Esophagus squamous epithelium (tissue), 5 donors: ENCODE measurements at places on chromosomes 4 and X. TPM values are rescaled to one million over a fixed set of nuclear protein-coding genes. Genes with fewer than 3 reads are reported as not detected.

GRCh38 chrX:119698845-119699244, 5.9 kb upstream of the SEPTIN6 start:
- DNase-seq: no peak

- no peak for DNase-seq
Measured at GRCh38 chr4:148643851-148644250, 201.6 kb upstream of the NR3C2 start.

DNA sequence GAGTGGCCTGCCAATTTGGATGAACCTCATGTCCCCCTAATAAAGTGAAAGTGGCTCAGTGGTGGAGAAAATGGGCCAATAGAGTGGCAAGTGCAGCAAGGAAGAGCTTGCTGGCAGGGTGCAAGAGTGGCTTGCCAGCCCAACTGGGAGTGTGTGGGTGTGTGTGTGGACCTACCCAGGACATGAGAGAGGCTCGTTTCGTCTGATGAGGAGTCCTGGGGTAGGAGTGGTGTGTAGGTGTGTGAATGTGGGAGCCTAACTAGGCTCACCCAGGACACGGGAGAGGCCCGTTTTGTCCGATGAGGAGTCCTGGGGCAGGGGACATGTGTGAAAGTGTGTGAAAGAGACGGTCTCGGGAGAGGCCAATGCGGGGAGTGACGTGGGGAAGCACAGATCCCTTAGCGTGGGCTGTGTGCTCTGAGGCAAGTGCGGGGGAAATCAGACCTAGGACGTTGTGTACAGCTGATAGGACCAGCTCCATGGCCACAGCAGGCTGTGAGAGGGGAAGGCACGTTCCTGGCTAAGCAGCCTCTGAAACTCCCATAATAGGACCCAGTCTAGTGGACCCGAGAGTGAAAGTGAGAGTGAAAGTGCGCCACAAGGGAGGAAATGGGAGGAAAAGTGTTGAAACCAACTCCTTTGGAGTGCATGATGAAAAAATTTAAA, 5.3 kb downstream of the GAGE10 start:
- DNase-seq: no peak

Gene MGAT4D
- total RNA-seq: not detected
